ENCODE measurements at places on chromosomes 2 and 18.

DNA sequence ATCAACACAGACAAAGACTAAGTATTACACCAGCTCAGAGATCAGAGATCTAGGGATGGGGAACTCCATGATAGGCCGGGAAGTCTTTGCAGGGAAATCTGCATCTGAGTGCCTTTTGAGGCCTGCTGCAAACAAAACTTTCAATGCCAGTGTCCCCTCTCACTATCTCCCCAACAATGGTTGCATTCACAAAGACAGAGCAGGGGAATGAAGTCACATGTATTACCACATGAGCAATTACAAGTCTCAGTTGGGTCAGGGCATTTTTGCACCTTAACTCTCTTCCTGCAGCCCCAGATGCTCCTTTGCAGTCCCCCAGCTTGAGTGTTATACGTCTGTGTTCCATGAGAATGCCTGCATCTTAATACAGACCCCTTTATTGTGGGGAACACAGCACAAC is 1.8 kb upstream of the RNF144A start:
- no peak for DNase-seq

GRCh38 chr2:217884985-217885384 is 117.8 kb downstream of the TNS1 start:
- no peak for DNase-seq

DNA sequence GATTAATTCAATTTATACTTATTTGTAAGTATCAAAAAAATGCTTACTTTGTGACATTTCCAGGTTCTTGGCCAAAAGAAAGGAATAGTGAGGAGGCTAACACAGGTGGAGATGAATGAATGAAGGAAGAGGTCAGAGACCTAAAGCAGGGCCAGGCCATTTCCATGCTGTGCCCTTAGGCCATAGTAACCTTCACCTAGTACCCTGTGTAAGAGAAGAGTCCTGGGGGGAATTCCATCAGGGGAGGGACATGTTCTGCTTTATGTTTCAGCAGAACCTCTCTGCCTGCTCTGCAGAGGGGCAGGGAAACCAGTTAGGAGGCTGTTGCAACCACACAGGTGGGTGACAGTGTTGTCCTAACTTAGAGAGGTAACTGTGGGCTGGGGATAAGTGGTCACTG is 204.2 kb upstream of the CDH20 start:
- DNase-seq, result no peak

DNA sequence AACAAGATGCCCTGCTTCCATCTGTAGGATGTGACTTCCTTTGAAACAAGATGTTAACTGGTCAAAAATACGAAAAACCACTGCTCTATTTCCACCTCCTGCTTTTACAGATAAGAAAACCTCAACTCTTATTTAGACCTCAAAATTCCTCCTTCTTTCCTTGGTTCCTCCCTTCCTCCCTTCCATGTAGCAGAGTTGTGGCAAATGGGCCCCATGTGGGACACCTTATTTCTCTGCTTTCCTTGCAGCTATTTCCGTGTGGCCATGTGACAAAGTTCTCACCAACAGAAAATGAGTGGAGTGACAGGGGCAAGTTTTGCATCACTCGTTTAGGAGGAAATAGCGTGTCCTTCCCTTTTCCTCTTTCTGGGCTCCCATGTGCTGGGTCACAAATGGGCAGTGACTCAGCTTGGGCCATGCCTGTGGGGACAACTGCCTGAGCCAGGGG is 69.4 kb upstream of the SMAD2 start:
- DNase-seq, result no peak

- DNase-seq, result no peak
Measured at GRCh38 chr2:177828557-177828956, 244.0 kb downstream of the PDE11A start.
